ENCODE measurements at places on chromosomes 7 and 10.

- DNase-seq, result no peak
Measured at GRCh38 chr10:33674491-33674890, 340.0 kb upstream of the NRP1 start.

DNA sequence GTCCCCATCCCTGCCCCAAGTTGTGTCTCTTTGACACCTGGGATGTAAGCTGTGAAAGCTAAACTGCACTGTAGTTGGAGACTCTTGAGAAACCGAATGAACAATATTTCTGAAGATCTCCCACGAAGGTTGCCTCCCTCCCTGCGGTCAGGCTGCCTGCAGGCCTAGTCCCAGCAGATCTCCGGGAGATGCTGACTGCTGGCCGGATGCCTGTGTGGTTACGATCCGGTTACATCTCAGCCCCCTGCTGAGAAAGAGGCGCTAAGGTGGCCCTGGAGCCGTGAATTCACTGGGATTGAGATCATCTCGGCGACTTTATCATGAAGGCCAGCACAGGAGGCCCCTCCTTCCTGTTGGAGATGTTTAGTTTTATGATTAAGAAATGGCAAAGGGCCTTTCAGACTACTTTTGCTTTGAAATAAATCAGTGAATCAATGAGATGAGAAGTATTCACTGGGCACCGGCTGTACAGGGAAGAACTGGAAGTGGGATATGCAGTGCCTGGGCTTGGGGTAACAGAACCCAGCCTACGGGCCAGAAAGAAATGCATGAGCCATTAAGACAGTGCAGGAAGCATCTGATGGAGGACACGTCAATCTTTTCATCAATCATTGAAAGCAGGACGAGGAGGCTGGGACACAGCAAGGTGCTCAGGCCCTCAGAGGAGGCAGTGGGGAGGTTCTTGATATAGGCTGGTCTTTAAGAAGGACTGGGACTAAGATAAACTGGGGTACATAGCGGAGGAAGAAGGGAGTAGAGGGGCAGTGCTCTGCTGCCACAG lies 177.6 kb downstream of the PRKAG2 start:
- DNase-seq, result no peak

DNA sequence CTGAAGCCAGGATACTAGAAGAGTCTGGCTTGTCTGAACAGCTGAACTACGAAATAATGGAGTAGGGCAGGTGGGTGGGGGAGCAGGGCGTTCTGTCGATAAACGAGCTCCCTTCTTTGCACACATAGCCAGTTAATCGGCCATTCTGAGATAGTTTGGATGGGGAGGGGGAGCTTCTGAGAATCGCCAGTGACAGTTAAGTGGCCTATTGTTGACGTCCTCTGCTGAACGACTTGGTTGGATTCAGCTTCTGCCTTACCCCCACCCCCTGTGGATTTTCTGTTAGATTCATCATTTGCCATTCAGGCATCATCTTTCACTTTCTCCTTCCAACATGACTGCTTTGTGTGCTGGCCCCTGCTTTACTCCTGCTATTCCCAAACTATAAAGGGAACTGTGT lies 520 bp downstream of the CPA5 start:
- no peak for DNase-seq

- DNase-seq, result no peak
Measured at GRCh38 chr7:41331194-41331593, 371.7 kb downstream of the INHBA start.

DNA sequence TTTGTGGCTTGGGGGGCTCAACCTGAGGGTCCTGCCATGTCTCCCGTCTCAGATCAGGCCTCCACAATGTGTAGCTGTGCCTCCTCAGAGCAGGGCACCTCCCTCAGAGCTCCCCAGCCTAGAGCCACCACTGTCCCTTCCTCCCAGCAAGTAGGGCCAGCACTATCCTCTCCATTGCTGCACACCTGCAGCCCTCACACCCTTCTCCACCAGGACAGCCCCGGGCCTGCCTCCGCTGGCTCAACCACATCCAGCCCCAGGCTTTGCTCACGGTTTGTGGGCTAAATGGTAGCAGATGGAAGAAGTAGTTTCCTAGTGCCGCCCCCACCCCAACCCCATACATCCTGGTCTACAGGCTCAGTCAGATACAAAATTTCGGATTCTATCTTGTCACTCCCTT lies 10.1 kb downstream of the NFKB2 start:
- no peak for DNase-seq

- no peak for DNase-seq
Measured at GRCh38 chr7:85471740-85472139, 284.9 kb upstream of the SEMA3D start.

DNA sequence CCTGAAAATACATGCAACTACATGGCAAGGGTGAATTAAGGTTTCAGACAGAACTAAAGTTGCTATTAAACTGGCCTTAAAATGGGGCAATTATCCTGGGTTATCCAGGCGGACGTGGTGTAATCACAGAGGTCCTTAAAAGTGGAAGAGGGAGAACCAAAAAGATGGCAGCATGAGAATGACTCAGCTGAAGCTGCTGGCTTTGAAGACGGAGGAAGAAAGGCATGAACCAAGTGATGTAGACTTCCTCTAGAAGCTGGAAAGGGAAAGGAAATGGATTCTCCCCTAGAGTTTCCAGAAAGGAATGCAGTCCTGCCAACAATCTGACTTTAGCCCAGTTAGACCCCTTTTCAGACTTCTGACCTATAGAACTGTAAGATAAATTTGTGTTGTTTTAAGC lies 27.0 kb upstream of the UBN2 start:
- DNase-seq, result no peak

- DNase-seq, result peak; percentile 74
Measured at GRCh38 chr7:70132852-70133690, 534.8 kb downstream of the AUTS2 start.

GRCh38 chr7:7569081-7569527 lies 2.4 kb downstream of the MIOS start:
- no peak for DNase-seq

- DNase-seq, result peak; percentile 35
Measured at GRCh38 chr7:28956608-28957063, 1.5 kb downstream of the TRIL start.

DNA sequence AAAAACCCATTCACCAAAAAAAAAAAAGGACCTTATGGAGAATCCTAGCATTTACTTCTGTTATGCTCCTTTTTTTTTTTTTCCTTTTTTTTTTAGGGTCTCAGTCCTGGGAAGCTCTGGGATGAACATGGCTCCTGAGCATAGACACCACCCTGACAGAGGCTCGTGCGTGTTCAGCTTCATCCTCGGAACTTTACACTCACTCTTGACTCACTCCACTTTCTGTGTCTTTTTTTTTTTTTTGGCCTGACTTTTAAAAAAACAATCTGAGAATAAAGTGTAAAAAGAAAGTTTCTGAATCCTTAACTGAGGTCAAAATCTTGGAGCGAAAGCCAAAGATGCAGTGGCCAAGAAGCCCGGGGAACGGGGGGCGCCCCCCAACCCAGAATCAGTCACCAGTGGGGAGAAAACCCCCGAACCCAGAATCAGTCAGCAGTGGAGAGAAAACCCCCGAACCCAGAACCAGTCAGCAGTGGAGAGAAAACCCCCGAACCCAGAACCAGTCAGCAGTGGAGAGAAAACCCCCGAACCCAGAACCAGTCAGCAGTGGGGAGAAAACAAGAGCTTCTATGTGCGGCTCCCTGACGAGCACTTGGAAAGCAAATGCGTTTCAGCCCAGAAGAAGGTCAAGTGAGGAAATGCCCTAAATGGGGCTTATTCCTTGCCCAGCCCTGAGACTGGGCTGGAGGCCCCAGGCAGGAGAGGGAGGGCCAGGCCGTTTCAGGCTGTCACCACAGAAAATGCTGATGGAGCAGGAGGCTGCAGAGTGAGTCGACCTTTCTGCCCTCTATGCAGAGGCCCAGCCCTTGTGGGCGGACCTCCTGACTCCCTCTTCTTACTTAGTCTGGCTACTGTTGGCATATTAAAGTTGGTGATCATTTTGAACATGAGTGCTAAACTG lies 19.0 kb upstream of the PFKP start:
- DNase-seq, result no peak

DNA sequence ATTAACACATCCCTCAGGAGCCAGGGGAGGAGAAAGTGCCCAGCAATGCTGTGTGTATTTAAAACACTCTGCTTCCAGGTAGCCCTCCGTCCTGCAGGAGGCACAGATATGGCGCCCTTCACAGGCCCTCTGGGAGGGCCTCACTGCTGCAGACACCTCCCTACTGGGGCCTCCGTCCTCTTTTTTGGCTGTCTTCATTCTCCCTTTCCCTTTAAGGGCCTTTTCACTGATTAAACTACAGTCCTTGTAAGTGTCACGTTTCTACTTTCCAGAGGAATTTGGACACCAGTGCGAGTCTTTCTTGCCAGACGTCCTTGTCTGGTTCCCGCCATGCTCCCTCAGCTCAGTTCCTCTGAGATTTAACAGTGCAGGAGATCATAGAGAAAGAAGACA lies 39.7 kb upstream of the MKRN1 start:
- no peak for DNase-seq

DNA sequence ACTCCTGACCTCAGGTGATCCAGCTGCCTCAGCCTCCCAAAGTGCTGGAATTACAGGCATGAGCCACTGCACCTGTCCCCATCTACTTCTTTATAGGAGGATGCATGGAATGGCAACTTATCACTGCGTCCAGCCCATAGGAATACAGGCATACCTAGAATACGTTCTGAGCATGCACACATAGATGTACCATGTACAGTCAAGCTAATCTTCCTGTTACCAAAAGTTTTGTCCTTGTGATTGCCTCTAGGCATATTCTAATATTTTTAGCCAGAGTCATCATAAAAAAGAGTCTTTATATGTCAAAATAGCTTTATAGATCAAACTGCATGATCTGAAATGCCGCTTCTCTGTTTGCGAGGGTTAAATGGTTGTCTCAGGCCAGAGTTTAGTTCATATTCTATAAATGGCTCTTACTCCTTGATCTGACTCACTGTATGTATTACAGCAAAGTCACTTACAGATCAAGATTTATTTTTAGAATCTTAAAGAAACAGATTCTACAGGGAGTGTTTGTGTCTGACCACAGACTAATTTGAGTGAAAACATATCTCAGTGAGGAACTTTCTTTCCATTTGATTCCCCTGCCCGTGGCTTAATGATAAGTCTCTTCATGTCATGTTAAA lies 210.9 kb downstream of the CREB5 start:
- DNase-seq, result no peak

- DNase-seq, result no peak
Measured at GRCh38 chr7:91957823-91958222, 17.2 kb downstream of the AKAP9 start.

DNA sequence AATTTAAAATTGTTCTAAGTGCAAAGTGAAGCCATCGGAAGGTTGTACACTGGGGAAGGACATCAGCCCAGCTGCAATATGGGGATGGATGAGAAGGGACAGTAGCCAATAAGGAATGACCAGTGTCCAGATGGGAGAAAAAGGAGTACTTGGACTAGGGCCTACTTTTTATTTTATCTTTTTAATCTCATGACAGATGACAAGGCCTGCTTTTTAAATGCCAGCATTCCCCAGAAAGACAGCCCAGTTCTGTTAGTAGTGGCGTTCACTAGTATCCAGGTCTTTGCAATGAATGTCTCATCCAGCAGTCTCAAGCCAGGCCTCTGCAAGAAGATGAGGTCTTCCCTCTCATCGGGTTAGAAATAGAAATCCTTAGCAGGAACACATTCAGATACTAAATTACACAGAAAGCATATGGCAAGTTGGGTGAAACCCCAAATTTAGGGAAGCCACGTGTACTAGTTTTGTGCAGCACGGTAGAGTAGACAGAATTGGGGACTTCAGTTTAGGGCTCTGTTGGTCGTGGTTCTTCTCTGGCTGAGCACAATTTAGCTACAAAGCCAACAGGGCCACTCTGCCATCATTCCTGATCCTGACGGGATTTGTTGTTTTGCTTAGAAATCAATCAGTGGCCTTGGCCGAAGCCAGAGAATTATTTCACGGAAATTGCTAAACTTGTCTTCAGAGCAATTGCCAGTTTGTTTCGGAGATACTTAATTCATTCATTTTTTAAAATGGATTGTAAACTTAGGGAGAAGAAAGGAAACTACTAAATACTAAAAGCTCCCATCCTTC lies 227.8 kb downstream of the ARHGAP21 start:
- DNase-seq, result no peak

- DNase-seq, result no peak
Measured at GRCh38 chr7:83210479-83210878, 47.8 kb upstream of the PCLO start.

GRCh38 chr10:20369863-20370736 lies 527.0 kb downstream of the NEBL start:
- no peak for DNase-seq

DNA sequence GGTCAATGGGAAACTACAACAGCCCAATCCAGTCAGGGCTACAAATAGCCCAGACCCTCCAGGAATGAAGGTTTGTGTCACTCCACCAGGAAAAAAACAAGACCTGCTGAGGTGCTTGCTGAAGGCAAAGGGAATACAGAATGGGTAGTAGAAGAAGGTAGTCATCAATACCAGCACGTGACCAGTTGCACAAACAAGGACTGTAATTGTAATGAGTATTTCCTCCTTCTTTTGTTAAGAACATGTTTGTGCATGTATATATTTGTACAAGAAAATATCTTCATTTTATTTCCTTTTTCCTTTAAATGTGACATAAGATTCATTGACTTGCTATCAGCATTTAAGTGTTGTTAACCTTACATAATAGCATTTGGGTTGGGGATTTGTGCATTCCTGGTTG lies 229.3 kb downstream of the IMMP2L start:
- DNase-seq, result no peak

DNA sequence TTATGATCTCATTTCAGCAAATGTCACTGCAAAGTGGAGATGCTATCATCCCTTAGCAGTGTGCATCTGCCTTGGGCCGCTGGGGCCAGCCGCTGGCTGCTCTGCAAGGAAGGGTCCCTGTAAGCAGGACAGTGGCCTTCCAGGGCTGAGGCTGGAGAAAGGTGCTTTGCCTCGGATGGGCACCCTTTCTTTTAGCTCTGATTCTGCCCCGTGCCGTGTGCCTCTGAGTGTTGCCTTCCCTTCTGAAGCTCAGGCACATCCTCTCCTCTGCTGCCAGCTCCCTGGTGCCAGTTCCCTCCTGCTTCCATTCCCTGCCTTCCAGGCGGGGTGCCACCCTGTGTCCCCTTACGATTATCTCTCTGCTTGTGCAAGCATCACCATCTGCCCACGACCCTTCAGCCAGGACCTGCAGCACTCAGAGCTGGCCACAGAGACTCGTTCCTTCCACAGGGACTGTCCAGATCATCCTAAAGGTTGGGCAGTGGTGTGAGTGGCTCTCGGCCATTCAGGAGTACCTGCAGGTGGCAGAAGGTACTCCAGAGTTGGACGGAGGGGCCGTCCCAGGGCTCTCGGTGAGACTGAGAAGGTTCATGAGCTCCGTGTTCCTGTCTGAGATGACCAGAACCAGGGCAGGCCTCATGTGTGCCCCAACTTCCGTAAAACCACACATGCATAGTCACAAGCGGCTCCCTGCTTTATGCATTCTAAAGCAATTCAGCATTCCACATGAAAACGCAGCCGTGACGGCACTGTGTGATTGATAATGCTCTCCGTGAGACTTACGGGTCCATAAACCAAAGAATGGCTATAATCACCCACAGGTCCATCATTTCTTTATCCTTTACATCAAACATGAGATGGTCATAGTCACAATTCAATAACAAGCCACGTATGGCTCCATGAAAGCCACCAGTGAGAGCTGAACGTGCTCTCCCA lies 371.4 kb downstream of the DNAJB6 start:
- DNase-seq, result no peak
